ENCODE measurements at places on chromosomes 6 and 20. TPM values are rescaled to one million over a fixed set of nuclear protein-coding genes. Genes with fewer than 3 reads are reported as not detected.

DNA sequence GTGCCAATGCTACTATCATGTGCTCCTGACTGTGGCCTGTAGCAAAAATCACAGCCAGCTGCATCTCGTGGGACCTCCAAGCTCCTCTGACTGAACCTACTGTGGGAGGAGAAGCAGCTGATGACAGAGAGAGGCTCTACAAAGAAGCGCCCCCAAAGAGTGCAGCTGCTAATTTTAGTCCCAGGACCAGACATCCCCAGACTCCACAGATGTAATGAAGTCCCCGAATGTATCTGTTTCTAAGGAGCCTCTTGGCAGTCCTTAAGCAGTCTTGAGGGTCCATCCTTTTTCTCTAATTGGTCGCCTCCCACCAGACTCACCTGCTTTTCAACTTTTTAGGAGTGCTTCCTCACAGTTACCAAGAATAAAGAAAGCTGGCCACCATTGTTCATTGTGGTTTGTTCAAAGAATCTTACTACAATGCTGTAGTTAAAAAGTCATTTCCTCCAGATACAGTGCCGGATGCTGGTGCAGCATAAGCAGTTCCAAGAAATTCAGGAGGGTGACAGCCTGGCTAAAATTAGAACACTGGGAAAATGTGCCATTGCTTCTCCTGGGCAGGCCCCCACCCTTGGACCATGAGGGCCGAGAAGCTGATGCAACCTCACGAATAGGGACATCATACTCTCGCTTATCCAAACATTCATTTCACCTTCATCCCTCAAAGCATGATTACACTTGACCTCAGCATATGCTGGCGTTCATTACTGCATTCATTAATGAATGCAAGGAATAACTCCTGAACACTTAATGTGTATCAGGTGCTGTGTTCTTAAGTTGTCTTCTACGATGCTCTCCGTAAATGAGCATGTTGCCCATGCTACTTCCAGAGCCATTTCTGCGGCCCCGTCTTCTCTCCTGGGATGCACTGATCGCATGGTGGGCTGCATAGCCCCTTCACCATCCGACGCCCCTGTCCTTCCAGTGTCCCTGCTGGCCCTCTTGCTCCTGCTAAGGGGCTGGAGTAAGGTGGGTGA, 66.4 kb downstream of the LY86 start:
- DNase-seq: peak; percentile 49

Gene ENPP1
- 53.7 TPM for total RNA-seq

- peak; percentile 59 for DNase-seq
Measured at GRCh38 chr6:79570129-79571029, 33.1 kb upstream of the LCA5 start.

Gene ARMH2
- not detected for total RNA-seq

- peak; percentile 25 for DNase-seq
Measured at GRCh38 chr6:2376429-2377355, 131.3 kb upstream of the GMDS start.

GRCh38 chr20:57260934-57261333, 5.5 kb downstream of the BMP7 start:
- no peak for DNase-seq
